ENCODE measurements at places on chromosomes 1 and 21.

DNA sequence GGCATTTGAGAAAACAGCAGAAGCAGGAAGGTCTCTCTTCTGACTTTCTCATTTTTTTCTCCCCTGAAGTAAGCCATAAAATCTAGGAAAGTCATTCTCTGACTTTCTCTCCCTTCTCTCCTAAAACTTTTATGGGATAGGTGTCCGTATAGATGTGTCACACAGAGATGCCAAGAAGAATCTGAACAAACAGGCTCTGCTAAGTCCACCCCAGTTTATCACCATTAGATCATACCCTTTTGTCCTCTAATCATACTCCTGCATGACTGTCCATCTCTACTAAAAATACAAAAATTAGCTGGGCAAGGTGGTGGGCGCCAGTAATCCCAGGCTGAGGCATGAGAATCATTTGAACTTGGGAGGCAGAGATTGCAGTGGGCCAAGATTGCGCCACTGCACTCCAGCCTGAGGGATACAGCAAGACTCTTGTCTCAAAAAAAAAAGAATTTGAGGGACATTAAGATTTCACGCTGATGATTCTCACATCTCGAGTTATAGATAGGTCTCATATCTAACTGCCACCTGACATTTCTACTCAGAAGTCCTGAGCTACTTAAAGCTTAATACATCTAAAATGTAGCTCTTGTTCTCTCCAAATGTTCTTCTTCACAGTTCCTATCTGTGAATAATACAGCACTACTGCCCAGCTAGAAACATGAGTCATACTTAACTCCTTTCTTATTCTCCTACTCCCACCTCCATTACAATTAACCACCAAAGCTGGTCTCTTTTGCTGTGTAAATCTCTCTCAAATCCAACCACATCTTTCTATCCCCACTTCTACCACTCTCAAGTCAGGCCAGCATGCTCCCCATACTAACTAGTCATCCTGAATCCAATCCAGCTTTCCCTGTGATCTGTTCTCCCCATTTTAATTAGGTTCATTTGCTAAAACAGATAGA lies 47.7 kb downstream of the ZNF644 start:
- no peak for DNase-seq

DNA sequence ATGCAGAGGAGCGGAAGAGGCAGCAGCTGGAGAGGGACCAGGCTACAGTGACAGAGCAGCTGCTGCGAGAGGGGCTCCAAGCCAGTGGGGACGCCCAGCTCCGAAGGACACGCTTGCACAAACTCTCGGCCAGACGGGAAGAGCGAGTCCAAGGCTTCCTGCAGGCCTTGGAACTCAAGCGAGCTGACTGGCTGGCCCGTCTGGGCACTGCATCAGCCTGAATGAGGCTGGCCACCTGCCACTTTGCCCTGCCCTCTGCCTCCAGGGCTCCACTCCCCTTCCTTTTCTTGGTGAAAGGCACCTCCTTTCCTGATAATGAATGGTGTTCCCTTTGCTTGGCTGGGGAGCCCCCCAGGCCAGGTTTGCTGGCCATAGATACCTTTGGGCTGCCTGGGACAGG lies 3.3 kb upstream of the HMGN2 start:
- DNase-seq = peak; percentile 42

DNA sequence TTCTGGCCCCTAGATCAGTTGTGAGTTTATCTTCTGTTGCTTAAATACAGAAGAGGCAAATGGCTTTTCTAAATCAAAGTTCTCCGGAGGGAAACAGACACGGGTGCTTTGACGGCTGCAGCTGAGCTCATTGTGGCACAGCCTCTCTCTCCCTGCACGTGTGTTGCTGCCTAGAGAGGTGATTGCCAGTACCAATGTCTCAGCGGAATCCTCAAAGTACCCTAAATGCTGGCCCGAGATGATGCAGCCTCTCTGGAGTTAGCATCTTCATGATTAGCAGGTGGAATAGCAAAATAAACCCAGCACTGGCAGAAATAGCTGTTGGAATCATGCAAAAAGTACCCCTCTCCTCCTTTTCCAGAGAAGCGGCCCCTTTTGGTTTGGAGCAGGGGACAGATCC lies 192.2 kb downstream of the PRDM2 start:
- DNase-seq = no peak

DNA sequence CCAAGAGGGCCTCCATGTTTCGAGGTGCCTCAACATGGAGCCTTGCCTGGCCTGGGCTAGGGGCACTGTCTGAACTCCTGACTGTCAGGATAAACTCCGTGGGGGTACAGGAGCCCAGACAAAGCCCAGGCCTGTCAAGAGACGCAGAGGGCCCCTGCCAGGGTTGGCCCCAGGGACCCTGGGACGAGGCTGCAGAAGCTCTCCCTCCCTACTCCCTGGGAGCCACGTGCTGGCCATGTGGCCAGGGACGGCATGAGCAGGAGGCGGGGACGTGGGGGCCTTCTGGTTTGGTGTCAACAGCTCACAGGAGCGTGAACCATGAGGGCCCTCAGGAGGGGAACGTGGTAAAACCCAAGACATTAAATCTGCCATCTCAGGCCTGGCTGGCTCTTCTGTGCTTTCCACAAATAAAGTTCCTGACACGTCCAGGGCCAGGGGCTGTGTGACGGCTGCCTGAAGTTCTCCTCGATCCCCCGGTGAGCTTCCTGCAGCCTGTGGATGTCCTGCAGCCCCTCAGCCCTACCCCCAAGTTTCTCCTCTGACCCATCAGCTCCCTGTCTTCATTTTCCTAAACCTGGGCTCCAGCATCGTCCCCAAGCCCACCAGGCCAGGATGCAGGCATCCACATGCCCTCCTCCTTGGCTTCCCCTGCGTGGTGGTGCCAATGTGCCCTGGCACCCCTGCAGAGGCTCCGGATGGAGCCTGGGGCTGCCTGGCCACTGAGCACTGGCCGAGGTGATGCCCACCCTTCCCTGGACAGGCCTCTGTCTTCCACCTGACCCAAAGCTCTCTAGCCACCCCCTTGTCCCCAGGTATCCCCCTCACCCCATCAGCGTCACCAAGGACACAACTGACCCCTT lies 12.8 kb upstream of the LRRC3 start:
- DNase-seq = peak; percentile 2

- DNase-seq = no peak
These were observed 69.2 kb upstream of the KIF26B start for GRCh38 chr1:245085508-245086095.

- peak; percentile 21 for DNase-seq
These were observed 45.1 kb downstream of the SLX9 start for GRCh38 chr21:44984792-44985440.

GRCh38 chr1:22371408-22371807 lies 80.2 kb upstream of the ZBTB40 start:
- no peak for DNase-seq

GRCh38 chr1:54474310-54475251 lies 68.4 kb upstream of the SSBP3 start:
- DNase-seq = peak; percentile 42

- DNase-seq = no peak
These were observed 110.3 kb downstream of the MRPL39 start for GRCh38 chr21:25496825-25497482.

DNA sequence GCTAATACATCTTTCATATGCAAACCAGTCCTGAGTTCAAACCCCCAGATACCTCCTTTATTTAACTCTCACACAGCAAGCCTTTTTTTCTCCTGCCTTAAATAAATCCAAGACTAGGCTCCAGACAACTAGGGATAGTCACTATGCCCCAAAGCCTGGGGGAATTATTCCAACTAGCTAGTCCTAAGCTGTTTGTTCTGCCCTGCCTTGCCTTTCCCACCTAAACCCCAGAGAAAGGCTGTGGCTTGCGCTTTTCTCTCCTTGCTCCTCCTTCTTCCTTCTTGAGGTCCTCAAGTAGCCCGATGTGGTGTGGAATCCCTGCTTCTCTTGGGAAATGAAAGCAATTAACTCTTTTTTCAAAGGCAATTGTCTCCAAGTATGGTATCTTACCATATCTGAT lies 31.8 kb downstream of the C1orf87 start:
- no peak for DNase-seq

GRCh38 chr1:113783254-113784103 lies 24.2 kb upstream of the PHTF1 start:
- DNase-seq = no peak

DNA sequence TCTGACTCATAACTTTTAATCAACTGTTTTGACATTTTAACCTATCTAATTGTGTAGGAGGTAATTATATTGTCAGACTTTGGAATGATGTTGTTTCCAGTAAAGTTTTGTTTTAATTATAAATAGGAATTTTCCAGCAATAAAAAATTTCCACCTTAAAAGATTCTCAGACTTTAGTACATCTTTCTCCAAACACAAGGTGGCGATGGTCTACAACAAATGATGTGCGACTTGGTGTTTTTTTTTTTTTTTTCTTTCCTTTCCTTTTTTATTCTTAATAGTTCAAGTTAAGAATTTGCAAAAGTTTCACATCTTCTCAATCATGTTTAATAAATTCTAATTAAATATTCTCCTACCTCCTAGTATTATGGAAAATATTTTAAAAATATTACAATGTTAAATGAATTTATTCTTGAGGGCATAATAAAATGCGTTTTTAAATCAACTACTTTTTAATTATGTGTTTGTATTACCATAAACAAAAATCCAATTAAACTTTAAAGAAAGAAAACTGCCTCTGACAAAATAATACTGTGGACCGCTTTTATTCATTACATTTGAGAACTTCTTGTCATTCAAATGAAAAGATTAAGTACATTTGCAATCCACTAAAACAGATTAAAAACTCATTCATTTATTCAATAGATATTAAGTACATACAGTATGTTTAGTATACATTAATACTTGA lies 4.4 kb upstream of the ADAMTS1 start:
- DNase-seq = no peak

DNA sequence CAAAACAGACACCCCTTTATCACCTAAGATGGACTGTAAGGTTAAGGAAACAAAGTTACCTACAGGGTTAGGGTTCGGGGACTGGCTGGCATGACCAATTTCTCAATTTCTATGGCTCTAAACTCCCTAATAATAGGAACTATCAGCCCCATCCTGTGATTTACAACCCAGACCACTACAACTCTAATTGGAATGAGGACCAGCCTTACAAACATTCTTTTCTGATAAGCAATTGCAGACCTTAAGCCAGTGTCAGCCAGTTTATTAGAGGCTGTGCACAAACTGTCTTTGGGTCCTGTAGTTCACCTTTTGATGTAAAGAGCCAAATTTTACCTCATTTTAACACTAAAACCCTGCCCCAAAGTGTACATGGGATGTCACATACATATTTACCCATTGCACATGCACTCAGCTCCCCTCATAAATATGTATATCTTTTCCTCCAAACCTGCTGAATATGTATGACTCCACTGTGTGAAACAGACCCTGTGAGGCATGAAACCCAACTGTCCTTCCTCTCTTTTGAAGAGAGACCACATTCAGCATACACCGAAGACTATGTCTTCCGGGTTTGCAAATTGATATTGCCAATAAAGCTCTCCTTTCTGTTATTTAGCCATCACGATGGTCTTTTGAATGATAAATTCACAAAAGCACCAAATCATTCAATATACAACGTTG lies 7.3 kb upstream of the APP start:
- no peak for DNase-seq

GRCh38 chr1:53733975-53734649 lies 4.9 kb downstream of the GLIS1 start:
- DNase-seq = no peak

DNA sequence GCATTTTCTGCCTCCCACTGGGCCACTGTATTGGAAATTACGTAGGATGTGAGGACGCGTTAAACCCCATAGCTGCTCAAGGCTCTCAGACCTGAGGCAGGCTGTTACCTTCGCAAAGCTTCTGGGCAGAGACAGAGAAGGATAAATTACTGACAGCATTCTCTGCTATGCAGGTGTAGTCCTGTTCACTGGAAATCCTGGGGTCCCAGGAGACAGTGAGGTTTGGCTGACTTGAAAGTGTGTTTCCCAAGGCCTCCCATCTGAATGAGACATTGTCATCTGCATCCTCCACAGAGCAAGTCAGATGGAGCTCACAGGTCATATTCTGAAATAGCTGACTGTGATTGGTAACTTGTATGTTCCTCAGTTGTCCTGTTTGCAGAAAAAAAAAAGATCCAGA lies 32.0 kb downstream of the SLAMF6 start:
- DNase-seq = no peak

DNA sequence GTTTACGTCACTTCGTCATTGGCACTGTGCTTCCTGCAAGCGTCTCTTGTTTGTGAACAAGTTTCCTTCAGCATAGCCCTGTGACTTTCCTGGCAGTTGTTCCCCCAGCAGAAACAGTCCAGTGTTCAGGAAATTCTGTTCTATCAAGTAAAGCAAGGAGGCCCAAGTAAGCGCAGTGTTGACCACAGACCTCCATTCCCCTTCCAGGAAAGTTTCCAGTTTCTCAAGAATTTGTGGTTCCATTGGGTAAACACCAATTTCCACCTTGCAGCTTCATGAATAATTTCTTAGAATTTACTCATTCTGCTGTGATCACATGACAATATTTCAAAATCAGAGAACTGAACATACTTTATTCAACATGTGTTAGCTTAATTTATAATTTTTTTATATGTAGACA lies 88.5 kb upstream of the ETV3 start:
- DNase-seq = no peak

DNA sequence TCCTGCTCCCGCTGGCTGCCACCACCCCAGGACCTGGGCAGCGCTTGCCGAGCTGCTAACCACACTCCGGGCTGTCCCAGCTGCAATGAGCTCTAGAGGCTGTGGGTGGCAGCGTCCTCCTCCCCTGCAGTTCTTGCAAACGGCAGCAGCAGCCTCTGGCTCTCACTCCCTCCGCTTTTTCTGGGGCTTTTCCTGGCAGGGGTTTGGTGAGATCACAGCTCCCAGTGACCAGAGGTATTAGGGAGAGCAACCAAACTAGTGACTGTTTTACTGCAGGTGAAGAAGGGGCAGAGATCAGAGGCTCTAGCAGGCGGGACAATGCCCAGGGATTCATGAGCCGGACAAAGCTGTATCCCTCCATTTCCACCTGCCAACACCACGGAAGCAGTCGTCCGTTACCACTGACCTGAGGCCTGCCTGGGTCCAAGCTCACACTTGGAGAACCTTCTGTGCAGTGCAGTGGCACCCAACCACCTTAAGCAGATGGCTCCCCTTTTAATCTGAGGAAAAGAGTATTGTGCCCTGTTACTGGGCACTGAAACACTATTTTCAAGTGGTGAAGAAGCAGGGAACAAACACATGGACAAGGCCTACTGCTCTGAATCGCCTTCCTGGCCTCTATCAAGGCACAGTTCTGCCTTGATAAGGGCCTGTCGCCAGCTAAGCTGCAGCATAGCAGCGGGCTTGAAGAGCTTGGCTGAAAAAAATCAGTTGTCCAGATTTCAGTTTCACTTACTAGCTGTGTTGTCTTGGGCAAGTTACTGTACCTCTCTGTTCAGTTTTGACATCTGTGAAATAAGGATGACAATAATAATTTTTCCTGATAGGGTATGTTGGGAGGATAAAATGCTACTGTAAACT lies at the start of gene F5:
Gene F5, minus strand, starts transcription at position 87 of the 861 bp plus-strand sequence. CDS start 95 bp downstream, outside the sequence.
- peak; percentile 86 for DNase-seq
